ENCODE measurements at places on chromosomes 12 and 14.
A peak's percentile ranks its signal among the peaks of the same experiment; 100 is the strongest.

- no peaks in the 10 kb centered on the region for H3K4me1 ChIP-seq
- no peaks in the 10 kb centered on the region for H3K27me3 ChIP-seq
- H3K27ac ChIP-seq = no peak overlapping the region
Measured at GRCh38 chr12:12693111-12693671, 2.8 kb downstream of the GPR19 start.

GRCh38 chr14:68060198-68060597, 240.6 kb downstream of the RAD51B start:
- no peak for DNase-seq
- H3K36me3 ChIP-seq = no peaks in the 10 kb centered on the region
- H3K27ac ChIP-seq = no peak overlapping the region
- H3K4me3 ChIP-seq = no peak overlapping the region

DNA sequence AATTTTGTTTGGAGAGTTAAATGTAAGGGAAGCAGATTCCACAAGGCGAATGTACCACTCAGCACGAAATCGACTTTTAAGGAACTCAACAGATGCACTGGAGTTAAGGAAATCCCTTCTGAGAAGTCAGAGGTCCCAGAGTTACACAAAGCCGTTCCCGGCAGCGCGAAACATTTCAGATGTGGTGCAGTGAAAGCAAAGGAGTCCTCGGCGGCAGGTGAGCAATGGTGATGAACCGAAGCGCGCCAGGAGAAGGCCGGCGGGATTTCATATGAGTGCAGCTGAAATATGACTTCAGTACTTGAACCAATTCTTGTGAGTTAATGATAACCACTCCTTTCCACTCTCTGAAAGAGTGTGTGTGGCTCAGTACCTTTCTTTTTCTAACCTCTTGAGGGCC, 183.2 kb downstream of the GRIP1 start:
- H3K4me3 ChIP-seq = no peak overlapping the region
- H3K4me1 ChIP-seq = no peaks in the 10 kb centered on the region
- H3K27ac ChIP-seq = no peak overlapping the region
- no peaks in the 10 kb centered on the region for H3K27me3 ChIP-seq

DNA sequence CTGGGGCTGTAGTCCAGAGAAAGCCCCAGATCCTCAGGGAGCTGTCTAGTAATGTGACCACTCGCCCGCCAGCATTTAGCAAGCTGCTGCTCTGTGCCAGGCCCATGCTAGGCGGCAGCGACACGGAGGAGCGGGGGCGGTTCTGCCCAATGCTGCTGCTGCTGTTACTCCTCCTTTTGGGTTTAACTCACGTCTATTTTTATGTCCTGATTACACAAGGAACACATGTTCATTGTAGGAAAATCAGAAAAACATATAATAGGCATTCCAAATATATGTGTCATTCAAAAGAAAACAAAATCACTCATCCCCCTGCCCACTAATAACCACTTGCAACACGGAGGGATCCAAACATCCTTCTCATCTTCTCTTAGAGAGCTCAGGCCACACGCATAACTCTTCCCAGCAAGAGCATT, 30.4 kb downstream of the CCDC92 start:
- H3K27ac ChIP-seq = peak overlapping the region; percentile 9
- H3K4me3 ChIP-seq = no peak overlapping the region
- no peaks in the 10 kb centered on the region for H3K27me3 ChIP-seq
- no peak for DNase-seq
- no peaks in the 10 kb centered on the region for H3K36me3 ChIP-seq

DNA sequence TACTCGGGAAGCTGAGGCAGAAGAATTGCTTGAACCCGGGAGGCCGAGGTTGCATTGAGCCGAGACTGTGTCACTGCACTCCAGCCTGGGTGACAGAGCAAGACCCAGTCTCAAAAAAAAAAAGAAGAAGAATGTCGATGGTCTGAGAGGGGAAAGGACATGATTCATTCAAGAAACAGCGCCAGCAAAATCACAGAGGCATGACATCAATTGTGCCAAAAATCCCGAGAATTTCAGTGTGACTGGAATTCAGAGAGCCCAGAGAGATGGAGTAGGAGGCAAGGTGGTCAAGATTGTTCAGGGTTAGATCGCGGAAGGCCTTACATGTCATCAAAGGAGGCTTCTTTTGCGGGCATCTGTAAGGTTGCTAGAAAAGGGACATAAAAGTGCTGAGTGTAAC, 483.3 kb downstream of the VRK1 start:
- H3K27ac ChIP-seq = no peak overlapping the region
- no peaks in the 10 kb centered on the region for H3K36me3 ChIP-seq
- no peaks in the 10 kb centered on the region for H3K4me1 ChIP-seq
- peaks cover 4% of the 10 kb centered on the region for H3K27me3 ChIP-seq

Measured in hepatocyte (in vitro differentiated cells).